ENCODE measurements at places on chromosomes 13 and 19.

GRCh38 chr13:109651854-109652253 is 134.5 kb downstream of the IRS2 start:
- H3K27ac ChIP-seq, result no peak overlapping the region
- no peak overlapping the region for H3K4me3 ChIP-seq
- DNase-seq, result no peak
- no peaks in the 10 kb centered on the region for H3K27me3 ChIP-seq
- H3K4me1 ChIP-seq, result peaks cover 1% of the 10 kb centered on the region

DNA sequence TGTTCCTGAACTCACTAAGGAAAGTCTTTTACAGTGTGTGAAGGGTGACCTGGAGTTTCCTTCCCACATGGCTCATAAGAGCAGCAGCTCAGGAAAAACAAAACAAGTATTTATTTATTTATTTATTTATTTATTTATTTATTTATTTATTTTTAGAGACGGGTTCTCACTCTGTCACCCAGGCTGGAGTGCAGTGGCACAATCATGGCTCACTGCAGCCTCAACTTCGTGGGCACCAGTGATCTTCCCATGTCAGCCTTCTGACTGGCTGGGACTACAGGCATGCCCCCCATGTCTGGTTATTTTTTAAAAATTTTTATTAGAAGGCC is 10.4 kb downstream of the ARL11 start:
- H3K27ac ChIP-seq, result no peak overlapping the region
- no peak for DNase-seq
- no peaks in the 10 kb centered on the region for H3K36me3 ChIP-seq
- H3K4me3 ChIP-seq, result no peak overlapping the region
- no peaks in the 10 kb centered on the region for H3K27me3 ChIP-seq
- H3K4me1 ChIP-seq, result no peaks in the 10 kb centered on the region

DNA sequence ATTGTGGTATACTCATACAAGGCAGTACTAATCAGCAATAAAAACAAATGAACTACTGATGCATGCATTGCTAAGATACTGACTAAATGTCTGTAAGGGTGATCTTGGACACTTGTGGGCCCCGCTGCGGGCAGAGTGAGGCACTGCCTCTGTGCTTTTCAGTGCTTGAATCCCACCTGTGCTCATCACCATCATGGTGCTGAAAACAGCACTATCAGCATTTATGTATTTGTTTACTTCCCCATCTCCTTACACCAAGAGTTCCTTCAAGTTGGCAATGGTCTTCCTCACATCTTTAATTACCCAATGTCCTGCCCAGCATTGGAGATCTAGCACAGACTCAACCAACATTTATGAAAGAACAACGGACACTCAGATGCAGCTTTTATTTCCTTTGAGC is 193.7 kb upstream of the RFC3 start:
- H3K4me1 ChIP-seq, result no peaks in the 10 kb centered on the region
- H3K27me3 ChIP-seq, result no peaks in the 10 kb centered on the region
- no peak for DNase-seq
- no peak overlapping the region for H3K4me3 ChIP-seq
- H3K27ac ChIP-seq, result no peak overlapping the region
- H3K36me3 ChIP-seq, result no peaks in the 10 kb centered on the region

- peak within 1 kb of the TSS; percentile 88 for H3K4me3 ChIP-seq
- H3K36me3 ChIP-seq, result peaks cover 29% of the 10 kb centered on the region
- DNase-seq, result peak; percentile 84
- peaks cover 10% of the 10 kb centered on the region for H3K4me1 ChIP-seq
- peaks cover 16% of the 10 kb centered on the region for H3K27me3 ChIP-seq
- no peak within 1 kb of the TSS for H3K27ac ChIP-seq
These were observed at the start of gene NR2C2AP for GRCh38 chr19:19203012-19203856. Gene NR2C2AP, minus strand, starts transcription at chr19:19203414. Its CDS starts 354 bp downstream, at chr19:19203060.

DNA sequence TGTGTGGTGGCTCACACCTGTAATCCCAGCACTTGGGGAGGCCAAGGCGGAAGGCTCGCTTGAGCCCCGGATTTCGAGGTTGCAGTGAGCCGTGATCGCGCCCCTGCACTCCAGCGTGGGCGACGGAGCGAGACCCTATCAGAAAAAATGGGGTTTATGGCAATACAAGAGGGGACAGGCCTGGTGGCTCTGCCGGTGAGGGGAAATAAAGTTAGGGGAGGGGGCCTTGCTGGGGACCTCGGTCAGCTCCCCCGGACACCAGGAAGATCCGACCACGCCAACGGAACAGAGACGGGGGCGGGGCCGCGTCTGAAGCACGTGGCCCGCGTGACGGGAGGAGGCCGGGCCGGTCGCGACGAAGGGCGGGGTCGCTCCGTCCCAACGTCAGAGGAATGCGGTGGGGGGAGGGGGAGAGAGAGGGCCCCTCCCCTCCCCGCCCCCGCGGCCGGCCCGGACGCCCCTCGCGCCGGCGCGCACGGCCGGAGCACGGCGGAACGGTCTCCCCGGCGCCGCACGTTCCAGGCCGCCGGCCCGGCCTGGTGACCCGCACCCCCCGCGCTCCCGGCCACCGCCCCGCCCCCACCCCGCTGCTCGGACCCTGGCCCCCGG is 1.9 kb upstream of the HNRNPL start:
- peak overlapping the region; percentile 90 for H3K4me3 ChIP-seq
- H3K36me3 ChIP-seq, result peaks cover 15% of the 10 kb centered on the region
- no peaks in the 10 kb centered on the region for H3K27me3 ChIP-seq
- peak overlapping the region; percentile 92 for H3K27ac ChIP-seq
- H3K4me1 ChIP-seq, result peaks cover 27% of the 10 kb centered on the region
- DNase-seq, result peak; percentile 92

DNA sequence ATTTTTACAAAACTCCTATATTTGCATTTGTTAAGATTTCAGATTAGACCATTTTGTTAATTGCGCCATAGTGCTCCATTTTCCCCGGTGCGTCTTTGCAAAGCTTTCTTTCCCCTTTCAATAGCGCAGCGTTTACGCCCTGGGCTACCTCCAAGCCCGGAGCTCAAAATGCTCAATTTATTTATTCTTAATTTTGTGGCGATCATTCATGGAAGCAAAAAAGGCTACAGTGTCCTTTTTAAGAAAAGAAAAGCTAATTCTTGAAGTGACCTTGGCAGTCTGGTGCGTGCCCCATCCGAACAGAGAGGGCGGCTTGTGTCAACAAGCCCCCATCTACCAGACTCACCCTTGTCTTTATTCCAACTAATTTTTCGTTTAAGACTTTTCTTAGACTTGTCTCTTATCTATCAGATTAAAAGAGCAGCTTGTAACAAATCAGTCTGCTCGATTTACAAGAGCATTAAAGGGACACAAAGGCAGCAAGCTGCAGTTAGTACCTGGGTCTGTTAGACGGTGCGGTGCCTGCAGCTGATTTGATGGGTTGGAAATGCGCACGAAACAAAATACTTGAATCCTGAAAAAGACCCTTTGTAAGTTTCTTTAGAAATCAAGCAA is 30.1 kb downstream of the GSX1 start:
- peak; percentile 11 for DNase-seq
- H3K27ac ChIP-seq, result no peak overlapping the region

GRCh38 chr13:112996671-112997091 is 27.7 kb downstream of the MCF2L start:
- peaks cover 6% of the 10 kb centered on the region for H3K4me1 ChIP-seq
- DNase-seq, result no peak
- H3K36me3 ChIP-seq, result no peaks in the 10 kb centered on the region

GRCh38 chr13:96984051-96984508 is 10.2 kb downstream of the OXGR1 start:
- no peak overlapping the region for H3K4me3 ChIP-seq
- no peaks in the 10 kb centered on the region for H3K36me3 ChIP-seq
- H3K27ac ChIP-seq, result no peak overlapping the region
- peak; percentile 6 for DNase-seq
- H3K4me1 ChIP-seq, result no peaks in the 10 kb centered on the region

GRCh38 chr13:93409816-93410215 is 183.2 kb downstream of the GPC6 start:
- no peaks in the 10 kb centered on the region for H3K27me3 ChIP-seq
- no peak overlapping the region for H3K4me3 ChIP-seq
- no peaks in the 10 kb centered on the region for H3K36me3 ChIP-seq
- H3K27ac ChIP-seq, result no peak overlapping the region
- H3K4me1 ChIP-seq, result no peaks in the 10 kb centered on the region

DNA sequence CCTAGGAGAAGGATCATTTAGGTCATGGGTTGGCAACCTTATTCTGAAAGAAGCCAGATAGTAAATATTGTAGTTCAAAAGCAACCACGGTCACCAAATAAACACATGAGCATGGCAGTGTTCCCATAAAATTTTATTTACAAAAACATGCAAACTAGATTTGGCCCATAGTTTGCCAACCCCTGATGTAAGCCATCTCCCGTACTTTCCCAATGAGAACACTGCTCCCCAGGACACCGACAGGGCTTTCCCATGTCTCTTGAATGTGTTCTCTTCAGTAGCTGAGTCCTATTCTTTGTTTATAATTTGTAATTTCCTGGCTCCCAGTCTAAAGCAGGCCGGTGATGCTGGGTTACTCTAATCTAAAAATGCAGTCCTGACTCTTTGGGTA is 239.6 kb downstream of the LHFPL6 start:
- H3K36me3 ChIP-seq, result no peaks in the 10 kb centered on the region
- no peak overlapping the region for H3K4me3 ChIP-seq
- DNase-seq, result peak; percentile 33
- no peaks in the 10 kb centered on the region for H3K4me1 ChIP-seq

DNA sequence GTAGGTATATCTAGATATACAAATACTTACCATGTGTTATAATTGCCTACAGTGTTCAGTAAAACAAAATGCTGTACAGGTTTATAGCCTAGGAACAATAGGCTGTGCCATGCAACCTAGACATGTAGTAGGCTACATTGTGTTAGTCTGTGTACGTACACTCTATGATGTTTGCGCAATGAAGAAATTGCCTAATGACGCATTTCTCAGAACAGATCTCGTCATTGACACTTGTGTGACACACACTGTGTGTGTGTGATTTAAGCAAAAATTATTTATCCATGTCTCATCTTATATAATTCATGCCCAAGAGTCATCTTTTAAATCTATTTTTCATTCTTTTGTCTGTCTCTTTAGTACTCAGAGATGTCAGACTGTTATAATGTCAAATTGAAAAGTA is 1888.8 kb upstream of the PCDH20 start:
- H3K27me3 ChIP-seq, result no peaks in the 10 kb centered on the region
- H3K27ac ChIP-seq, result no peak overlapping the region
- no peak for DNase-seq

DNA sequence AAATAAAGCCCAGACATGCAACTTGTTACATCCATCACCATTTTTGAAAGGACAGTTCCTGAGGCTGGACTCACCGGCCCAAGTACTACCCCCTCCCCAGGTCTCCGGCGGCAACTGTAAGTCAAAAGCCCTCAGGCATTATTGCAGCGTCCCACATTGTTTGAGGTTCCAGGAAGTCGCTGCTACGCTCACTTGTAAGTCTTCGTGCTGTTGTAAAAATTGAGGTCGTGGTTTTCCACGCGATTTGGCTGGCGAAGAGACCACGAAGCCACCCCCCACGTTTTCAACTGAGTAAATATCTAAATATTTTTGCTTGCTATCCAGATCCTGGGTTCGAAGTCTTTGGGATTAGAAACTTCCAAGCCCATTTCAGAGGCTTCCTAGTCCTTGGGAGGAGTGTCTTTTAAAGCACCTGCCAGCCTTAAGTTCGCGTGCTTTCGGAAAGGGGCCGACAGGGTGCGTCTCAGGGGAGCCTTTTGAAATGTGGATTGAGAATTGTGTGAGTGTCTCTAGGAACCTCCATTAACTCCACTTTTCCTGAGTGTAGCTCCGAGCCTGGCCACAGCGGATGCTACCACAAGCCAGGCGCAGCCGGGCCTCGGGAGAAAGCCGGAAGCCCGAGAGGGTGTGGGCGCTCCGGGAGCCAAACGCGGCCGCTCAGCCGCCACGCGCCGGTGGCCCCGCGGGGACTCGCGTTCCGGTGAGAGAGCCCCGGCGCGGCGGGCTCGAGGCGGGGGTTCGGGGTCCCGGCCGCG is 434 bp upstream of the FNDC3A start:
- peak overlapping the region; percentile 87 for H3K27ac ChIP-seq
- no peaks in the 10 kb centered on the region for H3K27me3 ChIP-seq
- DNase-seq, result peak; percentile 74

GRCh38 chr13:21850013-21851006 is 179.4 kb downstream of the FGF9 start:
- peak overlapping the region; percentile 21 for H3K27ac ChIP-seq
- DNase-seq, result no peak
- no peaks in the 10 kb centered on the region for H3K27me3 ChIP-seq
- H3K4me3 ChIP-seq, result no peak overlapping the region

DNA sequence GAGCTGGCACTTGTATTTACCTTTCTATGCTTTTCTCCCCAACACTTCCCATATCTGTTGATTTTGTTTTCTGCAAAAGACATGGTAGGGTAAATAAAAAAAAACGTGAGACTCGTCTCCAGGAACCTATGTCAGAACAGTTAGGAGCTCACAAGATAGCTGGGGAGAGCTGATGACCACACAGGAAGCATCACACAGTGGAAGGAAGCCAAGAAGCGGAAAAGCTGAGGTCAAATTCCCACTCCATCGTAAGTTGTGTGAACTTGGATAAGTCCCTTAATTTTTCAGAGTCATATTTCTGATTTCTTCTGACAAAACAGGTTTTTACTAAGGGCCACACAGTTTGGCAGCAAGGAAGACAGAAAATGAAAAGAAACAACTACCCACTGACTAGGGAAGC is 199.6 kb downstream of the KLF5 start:
- H3K27ac ChIP-seq, result no peak overlapping the region
- no peaks in the 10 kb centered on the region for H3K4me1 ChIP-seq
- H3K27me3 ChIP-seq, result no peaks in the 10 kb centered on the region
- H3K36me3 ChIP-seq, result no peaks in the 10 kb centered on the region
- no peak overlapping the region for H3K4me3 ChIP-seq
- peak; percentile 30 for DNase-seq

DNA sequence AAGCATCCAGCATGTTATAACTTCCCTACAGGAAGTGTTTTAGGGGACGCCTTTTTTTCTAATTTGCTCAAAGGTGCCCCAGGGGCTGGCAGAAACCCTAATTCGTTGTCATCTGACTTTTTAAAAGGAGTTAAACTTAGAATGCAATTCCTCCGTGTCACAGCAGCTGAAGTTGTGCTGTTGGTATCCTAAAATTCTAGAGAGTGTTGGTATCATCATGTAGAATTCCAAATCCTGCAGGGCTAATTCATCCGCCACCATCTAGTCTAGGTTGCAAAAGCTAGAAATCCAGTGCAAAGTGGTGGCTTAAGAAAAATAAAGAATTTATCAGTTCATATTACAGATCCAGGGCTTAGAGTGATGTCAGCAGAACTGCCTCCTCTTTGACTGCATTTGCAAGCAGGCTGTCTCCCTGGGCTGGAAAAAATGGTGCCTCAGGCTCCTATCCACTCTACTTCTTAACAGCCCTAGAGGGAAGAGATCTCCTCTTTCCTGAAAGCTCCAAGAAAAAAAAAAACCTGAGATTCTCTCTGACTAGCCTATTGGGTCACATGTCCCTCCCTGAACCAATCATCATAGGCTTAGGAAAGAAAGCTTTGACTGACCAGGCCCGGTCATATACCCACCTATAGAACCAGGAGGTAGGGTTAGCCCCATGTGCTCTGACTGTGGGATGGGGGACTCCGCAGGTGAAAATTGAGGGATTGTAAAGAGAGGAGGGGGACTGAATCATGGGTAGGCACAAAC is 73.0 kb downstream of the MAP4K1 start:
- DNase-seq, result peak; percentile 9
- H3K27ac ChIP-seq, result no peak overlapping the region
- H3K4me3 ChIP-seq, result no peak overlapping the region

All from mesenchymal stem cell (in vitro differentiated cells and primary cell).